ENCODE measurements at places on chromosomes 2 and 18. TPM values are rescaled to one million over a fixed set of nuclear protein-coding genes. Genes with fewer than 3 reads are reported as not detected.

- peak; percentile 94 for DNase-seq
Observed at GRCh38 chr2:28391564-28392296, 928 bp upstream of the FOSL2 start.

GRCh38 chr2:7881466-7881865 is 800.4 kb upstream of the ID2 start:
- no peak for DNase-seq

- no peak for DNase-seq
Observed at GRCh38 chr2:10009271-10009810, 34.0 kb upstream of the KLF11 start.

GRCh38 chr2:189015359-189015758 is 41.2 kb downstream of the COL3A1 start:
- DNase-seq, result no peak

GRCh38 chr18:74155276-74155675 is 7.0 kb downstream of the TIMM21 start:
- DNase-seq, result no peak

DNA sequence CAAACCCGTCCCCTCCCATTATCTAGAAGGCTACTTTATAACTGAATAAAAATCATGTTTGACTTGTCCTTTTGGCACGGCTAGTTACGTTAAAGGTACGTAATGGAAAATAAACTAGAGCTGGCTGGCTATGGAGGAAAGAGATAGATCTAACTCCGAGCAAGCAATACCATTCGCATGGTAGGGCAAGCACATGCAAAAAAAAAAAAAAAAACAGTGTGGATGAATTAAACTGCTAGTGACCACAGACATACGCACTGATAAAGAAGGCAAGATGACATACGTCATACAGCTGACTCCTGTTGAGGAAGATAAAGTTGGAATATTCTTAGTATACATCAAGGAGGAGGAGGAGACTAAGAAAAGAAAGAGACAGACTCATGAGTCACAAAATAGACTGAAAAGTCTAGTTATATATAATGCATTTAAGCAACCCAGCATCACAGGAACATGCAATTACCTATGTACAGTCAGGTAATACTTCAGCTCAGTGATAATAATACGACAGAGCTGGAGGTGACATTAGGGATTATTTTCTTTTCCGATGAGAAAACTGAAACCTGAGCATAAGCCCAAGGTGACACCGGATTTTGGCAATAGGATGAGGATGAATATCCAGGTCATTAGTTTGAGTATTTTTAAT is 37.9 kb upstream of the NARS1 start:
- DNase-seq, result no peak

DNA sequence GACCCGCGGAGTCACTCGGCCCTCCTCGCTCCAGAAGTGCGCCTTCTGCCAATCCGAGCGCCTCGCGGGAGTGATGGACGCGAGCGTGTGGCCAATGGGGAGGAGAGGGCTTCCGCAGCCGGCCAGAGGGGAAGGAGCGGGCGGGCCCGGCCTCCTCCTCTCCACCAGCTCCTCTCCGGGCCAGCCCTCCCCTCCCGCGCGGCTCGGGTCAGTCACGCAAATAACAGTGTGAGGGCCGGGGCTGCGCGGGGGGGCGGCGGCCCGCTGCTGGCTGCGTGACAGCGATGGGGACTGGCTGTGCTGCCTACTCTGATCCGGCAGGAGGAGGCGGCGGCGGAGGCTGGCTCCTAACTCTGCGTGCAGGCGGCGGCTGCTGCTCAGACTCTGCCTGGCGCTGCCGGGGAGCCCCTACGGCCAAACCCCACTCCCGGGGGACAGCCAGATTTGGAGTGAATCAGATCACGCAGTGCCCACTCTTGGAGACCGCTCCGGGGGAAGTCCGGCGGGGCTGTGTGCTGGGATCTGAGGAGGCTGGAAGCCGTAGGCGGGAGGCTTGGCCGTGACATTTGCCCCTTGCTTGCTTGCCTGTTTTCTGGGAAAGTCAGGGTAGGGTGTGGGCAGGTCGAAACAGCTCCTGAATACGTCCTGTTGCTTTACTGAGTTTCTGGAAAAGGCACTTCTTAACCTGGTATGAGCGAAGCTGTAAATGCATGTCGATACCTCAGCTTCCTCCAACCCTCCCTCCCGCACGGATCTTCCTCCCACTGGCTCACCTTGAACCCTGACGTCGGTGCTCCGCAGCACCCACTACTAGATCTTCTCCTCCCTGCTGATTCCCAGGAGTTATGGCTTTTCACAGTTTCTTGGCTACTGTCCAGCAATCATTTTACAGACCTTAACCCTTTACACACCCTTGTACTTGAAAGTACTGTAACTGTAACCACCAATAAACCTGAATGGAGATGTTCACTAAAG is 97.9 kb upstream of the SERTAD2 start:
- DNase-seq, result no peak

GRCh38 chr2:1910592-1911246 is 166.4 kb upstream of the PXDN start:
- no peak for DNase-seq

- DNase-seq, result no peak
Observed at GRCh38 chr2:55875434-55876135, 48.0 kb downstream of the EFEMP1 start.

DNA sequence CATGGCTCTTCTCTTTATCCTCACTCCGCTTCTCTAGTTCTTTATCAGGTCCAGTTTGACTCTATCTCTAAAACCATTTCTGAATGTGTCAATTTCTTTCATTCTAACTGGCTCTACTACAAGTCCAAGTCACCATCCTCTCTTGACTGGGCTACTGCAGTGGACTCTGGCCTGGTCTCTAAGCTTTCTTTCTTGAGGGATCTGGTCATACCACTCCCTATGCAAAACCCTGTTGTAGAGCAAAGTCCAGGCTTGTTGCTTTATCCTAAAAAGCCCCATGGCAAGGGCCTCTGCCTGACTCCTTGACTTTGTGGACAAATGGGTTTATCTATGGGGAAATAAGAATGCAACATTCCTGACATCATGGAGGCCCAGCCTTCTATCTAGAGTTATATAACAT is 87.1 kb downstream of the BCL2L11 start:
- DNase-seq, result no peak

- no peak for DNase-seq
Observed at GRCh38 chr18:47036298-47036874, 965 bp upstream of the ELOA2 start.

- DNase-seq, result no peak
Observed at GRCh38 chr18:48554610-48555400, 16.0 kb downstream of the CTIF start.

DNA sequence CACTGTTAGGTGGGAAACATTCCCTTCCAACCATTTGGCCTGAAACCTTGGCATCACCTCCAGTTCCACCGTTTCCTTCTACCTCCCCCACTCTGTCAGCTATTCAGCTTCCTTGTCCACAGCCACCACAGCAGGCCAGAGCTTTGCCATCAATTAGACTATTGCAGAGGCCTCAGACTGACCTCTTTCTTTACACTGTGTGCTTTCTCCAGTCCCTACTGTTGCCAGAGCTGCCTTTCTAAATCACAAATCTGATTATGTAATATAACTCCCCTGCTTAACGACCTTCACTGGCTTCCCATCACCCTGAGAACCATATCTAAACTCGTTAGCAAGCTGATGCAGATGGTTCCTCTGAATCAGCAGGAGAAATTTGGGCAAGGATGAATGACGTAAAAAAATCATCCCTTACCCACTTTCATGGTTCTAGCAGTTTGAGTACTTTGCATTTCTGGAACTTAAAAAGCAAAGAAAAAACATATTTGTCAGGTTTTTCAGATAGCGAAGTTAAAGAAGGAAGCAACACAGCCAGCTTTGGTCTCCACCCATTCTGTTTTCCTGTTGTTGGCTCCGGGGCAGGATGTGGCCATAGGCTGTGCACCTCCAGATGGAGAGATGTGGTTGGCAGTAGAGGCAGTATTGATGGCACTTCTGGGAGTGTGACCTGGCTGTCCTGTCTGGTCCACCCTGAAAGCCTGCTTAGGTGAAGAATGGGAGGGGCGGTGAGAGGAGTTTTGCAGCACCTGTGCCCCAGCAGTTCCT is 422.1 kb downstream of the PARD3B start:
- DNase-seq, result no peak

The RBMS1 gene
- 92.1 TPM for total RNA-seq

The TLX2 gene
- total RNA-seq, result not detected

The RASGRP3 gene
- 9.3 TPM for total RNA-seq

The PMS1 gene
- 29.1 TPM for total RNA-seq

The DTNA gene
- 40.5 TPM for total RNA-seq

The PER2 gene
- total RNA-seq, result 14.1 TPM

The RTTN gene
- 14.7 TPM for total RNA-seq

The POTEI gene
- total RNA-seq, result 0.98 TPM

The PPIL3 gene
- 16.4 TPM for total RNA-seq
